Caco-2 (cell line): ENCODE measurements at places on chromosomes 5 and 9. TPM values are rescaled to one million over a fixed set of nuclear protein-coding genes. Genes with fewer than 3 reads are reported as not detected.

GRCh38 chr9:113427629-113428028 is 17.1 kb downstream of the C9orf43 start:
- no peak for DNase-seq

- no peak for DNase-seq
These were observed 439.1 kb upstream of the KIF2A start for GRCh38 chr5:61866930-61867329.

The CDX1 gene
- 0.29 and 0.65 TPM in 2 replicates for total RNA-seq

GRCh38 chr9:130939405-130940026 is 469 bp upstream of the FIBCD1 start:
- DNase-seq, result no peak

- no peak for DNase-seq
These were observed 457.2 kb upstream of the ACTBL2 start for GRCh38 chr5:57939771-57940170.

DNA sequence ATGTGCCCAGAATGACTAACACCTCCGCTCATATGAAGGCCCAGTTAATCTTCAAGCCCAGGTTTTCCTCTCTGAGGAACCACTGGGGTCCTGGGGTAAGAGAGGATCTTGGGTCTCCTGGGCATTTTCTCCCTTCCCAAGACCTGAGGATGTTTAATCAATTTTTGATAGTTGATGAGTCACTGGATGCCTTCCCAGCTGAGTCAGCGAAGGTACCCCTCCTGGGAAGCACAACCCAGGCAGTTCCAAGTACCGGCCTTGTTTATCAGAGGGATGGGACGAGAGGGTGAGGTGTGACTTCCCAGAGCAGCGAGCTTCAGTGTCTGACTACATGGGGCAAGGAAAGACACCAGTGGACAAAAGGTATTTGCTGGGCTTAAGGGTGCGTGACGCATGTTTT is 119.6 kb upstream of the IL12B start:
- DNase-seq, result no peak

GRCh38 chr9:121876658-121877271 is 216.3 kb downstream of the TTLL11 start:
- no peak for DNase-seq

The GABRA1 gene
- total RNA-seq, result not detected in 2 replicates

The SV2C gene
- not detected in 2 replicates for total RNA-seq

The FREM1 gene
- 0.50 and 0.67 TPM in 2 replicates for total RNA-seq

The MACIR gene
- total RNA-seq, result 4.1 and 5.2 TPM in 2 replicates

The PLCXD3 gene
- 0.14 and 0.20 TPM in 2 replicates for total RNA-seq

GRCh38 chr9:125586172-125586511 is 120.9 kb downstream of the MAPKAP1 start:
- no peak for DNase-seq

DNA sequence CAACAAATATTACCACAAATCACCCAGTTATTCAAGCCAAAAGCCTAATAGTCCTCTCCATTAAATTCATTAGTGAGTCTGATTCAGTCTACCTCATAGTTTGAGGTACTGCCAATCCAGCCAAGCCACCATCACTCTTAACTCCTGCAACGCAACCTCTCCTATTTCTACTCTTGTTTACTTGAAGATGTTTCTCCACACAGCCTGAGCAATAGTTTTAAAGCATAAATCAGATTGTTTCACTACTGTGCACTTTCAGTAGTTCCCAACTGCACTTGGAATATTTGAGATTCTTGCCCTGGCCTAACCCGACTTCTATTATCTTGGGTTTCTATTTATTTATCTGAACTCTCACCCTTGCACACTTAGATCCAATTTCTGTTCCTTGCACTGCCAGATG is 85.5 kb downstream of the YIPF5 start:
- DNase-seq, result no peak

- no peak for DNase-seq
These were observed 27.1 kb downstream of the SLC22A5 start for GRCh38 chr5:132396589-132397031.

The PCDHGA10 gene
- 2.9 and 3.6 TPM in 2 replicates for total RNA-seq

DNA sequence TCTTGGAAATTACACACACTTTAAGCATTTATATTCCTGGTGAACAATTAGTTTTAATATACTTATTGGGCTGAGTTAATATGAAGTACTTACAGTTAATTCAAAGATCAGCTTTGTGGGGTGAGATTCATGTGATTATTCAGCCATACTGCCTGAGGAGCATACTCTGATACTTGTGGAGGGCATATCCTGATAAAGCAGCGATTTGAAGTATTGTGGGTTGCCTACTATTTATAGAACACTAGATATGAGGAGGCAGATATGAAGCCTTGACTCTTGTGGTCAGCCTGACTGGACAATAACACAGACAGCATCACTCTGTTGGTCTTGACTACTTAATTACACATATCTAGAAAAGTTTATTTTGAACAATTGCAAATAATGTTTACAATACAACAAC is 27.0 kb upstream of the AGGF1 start:
- no peak for DNase-seq

- no peak for DNase-seq
These were observed 51.1 kb downstream of the AHRR start for GRCh38 chr5:372556-372995.

GRCh38 chr9:95971815-95972214 is 96.3 kb downstream of the ERCC6L2 start:
- no peak for DNase-seq

- no peak for DNase-seq
These were observed 35.9 kb upstream of the LECT2 start for GRCh38 chr5:135990528-135991255.

DNA sequence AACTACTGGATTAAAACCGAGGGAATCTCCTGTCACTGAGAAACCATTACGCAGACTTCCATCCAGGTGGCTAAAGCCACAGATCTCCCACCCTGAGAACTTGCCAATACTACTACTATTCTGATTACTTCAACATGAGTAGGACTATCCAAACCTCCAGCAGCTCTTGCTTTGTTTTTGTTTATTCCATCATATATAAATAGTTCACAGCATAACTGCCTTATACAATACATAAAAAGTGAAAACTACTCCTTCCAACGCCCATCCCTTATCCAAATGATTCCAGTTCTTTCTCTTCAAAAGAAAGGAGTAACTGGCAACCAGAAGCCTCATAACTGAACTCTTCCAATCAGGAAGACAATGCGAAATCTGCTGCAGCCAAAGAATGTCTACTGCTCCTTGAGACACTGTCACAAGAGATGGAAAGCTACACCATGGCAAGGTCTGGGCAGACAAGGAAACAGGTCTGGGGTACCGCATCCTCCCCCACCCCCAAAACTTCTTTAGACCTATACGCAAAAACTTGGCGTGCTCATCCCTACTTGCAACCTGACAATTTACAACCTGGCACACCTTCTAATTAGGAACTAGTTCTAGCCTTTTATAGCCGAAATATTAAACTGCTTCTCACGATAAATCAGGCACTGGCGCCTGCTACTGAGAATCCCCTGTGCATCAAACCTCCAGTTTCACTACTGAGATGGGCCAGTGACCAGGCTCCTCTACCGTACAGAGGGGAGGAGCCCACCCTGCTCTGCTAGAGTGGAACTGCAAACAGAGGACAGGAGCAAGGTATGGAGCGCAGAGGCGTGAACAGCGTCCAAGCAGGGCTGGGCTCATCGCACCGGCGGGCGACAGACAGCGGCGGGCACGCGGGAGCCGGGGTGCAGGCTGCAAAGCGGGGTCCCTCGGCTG is 986 bp downstream of the PLPP1 start:
- no peak for DNase-seq

The CDC20B gene
- total RNA-seq, result not detected in 2 replicates

DNA sequence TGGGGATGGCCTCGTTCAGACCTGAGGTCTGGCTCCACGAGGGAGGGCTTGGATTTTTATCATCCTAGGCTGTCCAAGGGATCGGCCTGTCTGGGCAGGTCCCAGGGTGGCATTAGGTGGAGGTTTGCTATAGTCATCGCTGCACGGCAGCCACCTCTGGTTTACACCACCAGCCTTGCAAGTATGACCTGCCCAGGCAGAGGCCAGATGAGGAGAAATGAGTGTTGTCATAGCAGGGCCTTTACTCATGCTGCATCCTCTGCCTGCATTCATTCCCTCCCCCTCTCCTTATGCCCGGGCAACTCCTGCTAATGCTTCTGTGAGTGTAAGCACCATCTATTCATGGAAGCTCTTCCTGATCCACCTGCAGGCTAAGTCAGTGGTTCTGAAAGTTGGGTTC is 15.3 kb upstream of the NDST1 start:
- no peak for DNase-seq

The CCNO gene
- total RNA-seq, result 3.1 and 3.9 TPM in 2 replicates

GRCh38 chr5:21070858-21071257 is 1082.9 kb upstream of the CDH18 start:
- no peak for DNase-seq

The THG1L gene
- 19.8 and 22.9 TPM in 2 replicates for total RNA-seq

- no peak for DNase-seq
These were observed 20.7 kb downstream of the LHX2 start for GRCh38 chr9:124032247-124032646.

DNA sequence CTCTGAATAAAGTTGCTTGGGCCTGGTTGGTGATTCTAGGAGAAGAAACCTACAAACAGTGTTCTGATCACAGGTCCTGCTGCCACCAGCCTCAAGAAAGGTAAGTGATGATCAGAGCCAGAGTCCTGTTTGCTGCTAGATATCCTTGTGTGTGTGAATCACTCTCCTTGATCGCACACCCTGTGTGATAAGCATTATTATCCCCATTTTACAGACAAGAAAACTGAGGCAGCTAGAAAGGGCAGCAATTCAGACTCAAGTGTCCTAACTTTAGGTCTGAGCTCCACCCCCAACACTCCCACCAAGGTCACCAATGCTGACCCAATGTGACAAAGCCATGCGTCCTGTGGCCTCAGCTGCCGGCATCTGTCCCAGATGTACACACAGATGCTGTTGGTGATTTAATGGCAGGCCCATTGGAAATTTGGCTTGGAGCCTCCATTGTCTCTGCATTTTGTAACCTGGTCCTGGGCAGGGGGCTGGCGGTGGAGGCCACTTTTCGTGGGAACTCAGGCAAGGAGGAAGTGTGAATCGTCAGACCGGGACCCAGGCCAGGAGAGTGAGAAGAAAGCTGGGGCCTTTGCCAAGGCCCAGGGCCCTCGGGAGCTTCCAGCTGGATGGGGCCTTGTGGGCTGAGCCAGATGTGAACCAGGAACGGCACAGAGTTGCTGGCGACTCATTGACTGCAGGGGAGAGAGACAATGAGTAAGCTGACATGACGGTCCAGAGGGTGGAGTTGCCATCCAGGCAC is 29.8 kb upstream of the GGTA1 start:
- no peak for DNase-seq

The SPINK13 gene
- total RNA-seq, result not detected in 2 replicates

The RIOK2 gene
- 36.3 and 38.7 TPM in 2 replicates for total RNA-seq

GRCh38 chr9:12544700-12545099 is 148.5 kb upstream of the TYRP1 start:
- no peak for DNase-seq

DNA sequence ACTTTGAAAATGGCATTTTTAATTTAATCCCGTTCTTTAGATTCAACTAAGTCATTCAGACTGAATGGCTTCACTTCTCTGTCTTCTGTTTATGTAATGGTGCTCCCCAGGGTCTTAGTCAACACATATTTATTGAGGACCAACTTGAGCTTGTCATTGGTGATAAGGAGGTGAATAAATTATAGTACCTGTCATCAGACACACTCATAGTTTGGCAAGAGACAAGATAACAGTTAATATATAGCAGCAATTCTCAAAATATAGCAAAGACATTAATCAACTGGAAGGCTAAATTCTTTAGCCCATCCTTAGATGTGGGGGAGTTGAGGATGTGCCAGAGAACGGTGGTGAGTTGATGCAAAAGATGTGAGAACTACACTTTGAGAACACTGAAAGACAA is 78.4 kb downstream of the MACIR start:
- DNase-seq, result no peak

DNA sequence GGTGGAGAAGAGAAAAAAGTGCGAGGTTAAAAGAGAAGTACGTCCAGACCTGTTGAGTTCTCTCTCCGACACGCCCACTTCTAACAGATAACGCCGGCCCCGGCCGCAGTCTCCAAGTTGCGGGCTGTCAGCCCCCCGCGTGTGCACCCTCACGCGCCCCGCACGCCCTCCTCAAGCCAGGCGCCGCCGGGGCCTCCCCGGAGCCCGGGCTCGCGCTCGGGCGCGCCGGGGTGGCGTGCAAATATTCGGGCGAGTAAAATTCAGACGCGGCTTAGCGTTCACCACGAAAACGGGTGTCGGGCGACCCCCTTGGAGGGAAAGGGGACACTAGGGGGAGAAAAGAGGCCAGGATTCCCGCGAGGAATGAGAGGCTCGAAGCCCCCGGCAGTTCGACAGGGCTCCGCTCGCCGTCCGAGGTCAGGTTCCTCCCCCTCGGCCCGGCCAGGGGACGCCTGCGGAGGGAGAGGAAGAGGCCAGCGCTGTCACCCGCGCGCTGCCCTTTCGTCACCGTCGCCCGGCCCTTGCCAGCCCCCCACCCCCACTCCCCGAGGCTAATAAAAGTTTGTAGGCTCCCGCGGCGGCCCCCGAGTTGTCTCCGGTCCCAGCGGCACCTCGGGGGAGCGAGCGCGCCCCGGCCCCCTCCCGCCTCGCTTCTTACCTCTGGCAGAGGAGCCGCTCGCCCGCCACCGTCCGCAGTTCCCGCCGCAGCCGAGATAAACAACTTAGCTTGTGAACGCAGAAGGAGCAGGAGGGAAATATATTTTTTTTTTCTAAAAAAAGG is 743 bp downstream of the NR3C1 start:
- peak; percentile 42 for DNase-seq

DNA sequence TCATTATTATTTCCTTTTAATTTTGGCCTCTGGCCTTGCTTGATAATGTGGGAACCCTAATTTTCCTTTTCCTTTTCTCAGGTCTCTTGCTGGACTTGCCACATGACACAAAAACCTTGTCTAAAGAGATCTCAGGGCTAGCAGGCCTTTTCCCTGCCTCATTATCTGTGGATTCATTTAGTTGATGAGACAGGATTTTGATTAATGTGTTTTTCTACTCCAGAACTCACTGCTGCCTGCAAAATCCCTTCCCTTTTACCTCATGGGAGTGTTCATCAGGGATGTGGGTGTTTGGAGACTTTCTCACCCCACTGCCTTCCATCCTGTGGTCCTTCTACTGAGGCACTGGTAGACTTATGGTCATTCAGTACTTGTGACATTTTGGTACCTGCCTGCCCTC is 56.2 kb upstream of the MAMDC2 start:
- no peak for DNase-seq

DNA sequence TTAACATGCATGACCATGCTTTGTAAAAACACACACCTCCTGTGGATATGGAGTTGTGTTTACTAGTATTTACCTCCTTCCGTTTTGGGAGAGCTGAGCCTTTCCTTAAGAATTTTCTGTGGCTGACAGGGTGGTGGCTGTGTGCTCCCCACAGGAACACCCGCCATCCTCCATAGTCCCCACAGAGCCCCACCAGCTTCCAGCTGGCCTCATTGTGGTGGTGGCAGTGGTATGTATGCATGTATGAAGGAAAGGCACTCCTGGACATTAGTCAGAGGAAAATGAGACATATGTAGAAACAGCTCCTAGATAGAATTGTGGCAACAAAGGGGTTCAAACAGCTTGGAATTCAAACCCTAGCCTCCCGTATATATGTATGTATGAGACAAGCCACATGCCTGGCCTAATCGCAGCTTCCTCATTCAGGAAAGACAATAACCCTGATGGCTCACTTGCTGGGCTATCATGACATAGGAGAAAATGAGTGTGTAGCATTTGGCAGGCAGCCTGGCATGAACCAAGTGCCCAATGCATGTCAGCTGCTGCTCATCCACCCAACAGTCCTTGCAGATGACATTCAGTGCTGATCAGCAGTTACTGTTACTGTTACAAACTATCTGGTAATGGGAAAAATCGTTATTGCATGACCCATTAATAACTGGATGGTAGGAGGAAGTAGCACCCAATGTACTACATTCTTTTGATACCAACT is 459.7 kb downstream of the EBF1 start:
- no peak for DNase-seq

- DNase-seq, result no peak
These were observed 715.2 kb upstream of the ZNF608 start for GRCh38 chr5:125461641-125462072.
